ENCODE measurements at places on chromosomes 4 and X. TPM values are rescaled to one million over a fixed set of nuclear protein-coding genes. Genes with fewer than 3 reads are reported as not detected.

Gene RBMXL3
- polyA plus RNA-seq, result not detected

Gene ZMAT1
- not detected for polyA plus RNA-seq

Gene SYN1
- polyA plus RNA-seq, result 0.07 TPM

Gene FRMPD4
- 0.06 TPM for polyA plus RNA-seq

Gene CNGA1
- polyA plus RNA-seq, result 0.89 TPM

All from keratinocyte (primary cell).